CD4-positive, alpha-beta T cell treated with Interleukin-6 at 100 ng/mL for 8 hours (primary cell): ENCODE measurements at places on chromosomes 13 and 19.

DNA sequence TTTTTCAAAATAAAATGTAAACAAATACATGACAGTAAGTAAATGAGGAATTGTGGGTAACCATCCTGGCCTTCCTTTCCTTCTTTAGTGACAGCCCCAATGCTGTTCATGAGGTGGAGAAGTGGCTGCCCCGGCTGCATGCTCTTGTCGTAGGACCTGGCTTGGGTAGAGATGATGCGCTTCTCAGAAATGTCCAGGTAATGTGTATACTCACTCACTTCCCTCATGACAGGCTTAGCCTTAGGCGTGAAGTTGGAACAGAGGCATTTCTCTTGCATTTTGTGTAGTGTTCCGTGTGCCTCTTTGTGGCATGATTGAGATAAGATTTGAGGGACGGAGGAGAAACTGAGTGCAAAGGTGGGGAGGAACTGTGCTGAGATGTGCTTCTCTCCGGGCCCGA lies 12.0 kb downstream of the NAXD start:
- no peak for DNase-seq

DNA sequence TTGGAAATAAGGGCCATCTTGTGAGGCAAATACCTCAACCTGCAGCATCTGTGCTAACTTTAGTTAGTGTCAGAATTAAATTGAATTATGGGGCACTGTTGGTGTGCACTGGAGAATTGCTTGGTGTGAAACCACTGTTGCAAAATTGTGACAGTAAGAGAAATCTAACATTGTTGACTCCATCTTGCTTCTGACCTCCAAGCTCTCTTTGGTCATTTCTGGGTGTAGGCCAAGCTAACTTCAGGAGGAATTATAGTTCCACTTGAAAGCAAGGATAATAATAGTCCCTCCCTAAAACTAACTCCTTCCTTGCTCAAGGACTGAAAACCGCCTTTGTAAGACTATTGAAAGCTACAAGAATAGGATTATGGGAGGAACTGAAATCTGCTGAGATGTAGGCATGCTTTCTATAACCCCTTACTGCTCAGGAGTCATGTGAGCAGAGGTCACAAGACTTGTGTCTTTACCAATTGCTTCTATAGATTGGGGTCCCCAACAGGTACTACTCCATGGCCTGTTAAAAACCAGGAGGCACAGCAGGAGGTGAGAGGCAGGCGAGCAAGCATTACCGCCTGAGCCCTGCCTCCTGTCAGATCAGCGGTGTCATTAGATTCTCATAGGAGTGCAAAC lies 24.9 kb upstream of the GAS6 start:
- DNase-seq, result no peak

- no peak for DNase-seq
These were observed 10.4 kb downstream of the PNPLA6 start for GRCh38 chr19:7545904-7546303.

DNA sequence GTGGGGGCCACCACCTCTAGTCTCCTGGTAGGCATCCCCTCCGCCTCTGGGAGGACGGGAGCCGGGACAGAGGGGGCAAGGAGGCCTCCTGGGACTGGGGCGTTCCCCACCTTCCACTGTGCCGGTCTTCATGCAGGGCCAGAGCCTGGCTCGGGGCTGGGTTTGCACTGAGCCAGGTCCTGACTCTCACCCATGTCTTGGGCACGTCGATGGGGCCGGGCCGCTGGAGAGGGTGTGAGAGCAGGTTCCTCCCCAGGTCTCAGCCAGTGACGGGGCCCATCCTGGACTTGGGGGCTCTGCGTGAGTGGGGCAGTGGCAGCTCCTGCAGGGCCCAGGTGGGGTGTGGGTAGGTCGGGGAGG lies 26.6 kb downstream of the ATP11A start:
- DNase-seq, result no peak

GRCh38 chr19:1590641-1591397 lies 1.8 kb downstream of the MBD3 start:
- DNase-seq, result no peak

GRCh38 chr13:94607939-94608338 lies 6.3 kb downstream of the GPR180 start:
- no peak for DNase-seq

DNA sequence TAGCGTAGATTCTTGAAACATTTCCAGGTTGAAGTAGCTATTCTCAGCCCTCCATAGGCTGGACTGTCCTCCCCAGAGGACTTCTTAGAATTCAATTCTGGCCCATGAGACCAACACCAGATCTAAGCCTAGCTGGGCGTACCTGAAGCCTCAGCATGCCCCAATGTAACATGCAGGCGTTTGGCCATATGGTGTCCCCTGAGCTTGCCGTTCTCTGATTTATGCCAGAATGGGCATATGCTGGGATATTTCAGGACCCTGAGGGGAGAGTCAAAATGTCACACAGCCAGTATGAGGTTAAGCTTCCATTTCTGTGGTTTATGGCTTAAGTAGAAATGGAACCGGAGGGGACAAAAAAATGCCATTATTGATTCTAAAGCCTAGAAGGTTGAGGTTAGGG lies 317.7 kb upstream of the OBI1 start:
- no peak for DNase-seq

DNA sequence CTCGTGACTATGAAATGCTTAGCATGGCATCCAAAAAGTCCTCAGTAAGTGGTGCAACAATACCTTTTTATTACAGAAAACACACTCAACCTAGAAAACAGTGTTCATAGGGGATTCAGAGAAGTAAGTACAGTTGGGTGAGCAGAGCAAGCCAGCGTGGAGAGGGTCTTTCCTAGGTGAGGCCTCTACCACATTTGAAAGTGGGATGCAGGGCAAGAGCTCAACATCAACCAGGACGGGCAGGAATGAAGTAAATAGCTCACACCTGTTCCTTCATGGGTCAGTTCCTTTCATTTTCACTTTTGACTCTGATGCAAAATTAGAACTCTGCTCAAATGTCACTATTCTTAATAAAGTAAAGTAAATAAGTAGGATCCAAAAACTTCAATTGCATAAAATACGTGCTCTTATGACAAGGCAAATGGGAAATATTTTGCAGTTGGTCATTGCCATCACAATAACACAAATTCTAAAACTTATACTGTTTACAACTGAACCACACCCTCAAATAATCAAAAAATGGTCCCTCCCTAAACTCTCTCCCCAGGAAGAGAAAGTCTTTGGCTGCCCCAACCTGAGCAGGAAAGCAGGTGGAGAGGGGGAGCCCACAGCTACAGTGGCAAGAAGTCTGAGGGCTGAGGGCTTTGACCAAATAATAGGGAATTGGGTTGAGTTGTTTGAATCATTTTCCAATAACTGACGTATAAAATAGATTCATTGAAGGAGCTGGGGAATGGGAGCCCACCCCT lies 20.2 kb downstream of the CHAMP1 start:
- no peak for DNase-seq

DNA sequence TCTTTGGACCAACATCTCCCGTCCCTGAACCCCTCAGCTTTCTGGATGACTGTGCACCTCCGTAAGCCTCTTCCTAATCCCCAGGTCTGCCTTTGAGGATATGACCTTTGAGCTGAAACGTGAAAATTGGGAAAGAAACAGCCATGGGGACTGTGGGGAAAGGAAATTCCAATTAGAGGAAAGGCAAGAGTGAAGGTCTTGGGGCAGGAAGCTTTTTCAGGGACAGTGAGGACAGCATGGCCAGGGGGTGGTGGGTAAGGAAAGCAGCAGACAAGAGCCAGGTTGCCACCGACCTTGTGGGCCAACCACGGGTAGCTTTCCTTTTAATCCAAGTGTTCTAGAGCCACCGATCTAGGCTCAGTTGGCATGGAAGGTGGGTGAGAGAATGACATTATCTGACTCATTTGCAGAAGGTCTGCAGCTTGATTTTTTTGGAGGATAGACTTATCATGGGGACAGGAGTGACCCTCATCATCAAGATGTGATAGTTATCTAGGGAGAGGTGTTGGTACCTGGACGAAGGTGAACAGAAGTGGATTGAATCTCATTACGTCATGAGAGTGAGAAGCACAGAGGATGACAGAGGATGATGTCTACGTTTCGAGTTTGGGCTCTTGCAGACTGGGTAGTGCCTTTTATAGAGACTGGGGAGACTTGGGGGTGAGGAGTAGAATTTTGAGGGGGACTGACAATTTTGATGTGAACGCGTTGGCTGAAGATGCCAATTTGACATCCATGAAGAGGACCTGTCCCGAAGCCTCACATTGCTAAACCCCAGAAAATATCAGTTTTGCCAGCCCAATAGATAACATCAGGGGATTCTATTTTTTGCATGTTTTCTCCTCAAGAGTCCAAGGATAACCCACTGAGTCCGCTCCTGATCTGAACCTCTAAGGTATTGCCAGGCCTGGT lies 136.7 kb upstream of the PEG3 start:
- no peak for DNase-seq

GRCh38 chr13:46303742-46304385 lies 83.2 kb downstream of the RUBCNL start:
- no peak for DNase-seq

DNA sequence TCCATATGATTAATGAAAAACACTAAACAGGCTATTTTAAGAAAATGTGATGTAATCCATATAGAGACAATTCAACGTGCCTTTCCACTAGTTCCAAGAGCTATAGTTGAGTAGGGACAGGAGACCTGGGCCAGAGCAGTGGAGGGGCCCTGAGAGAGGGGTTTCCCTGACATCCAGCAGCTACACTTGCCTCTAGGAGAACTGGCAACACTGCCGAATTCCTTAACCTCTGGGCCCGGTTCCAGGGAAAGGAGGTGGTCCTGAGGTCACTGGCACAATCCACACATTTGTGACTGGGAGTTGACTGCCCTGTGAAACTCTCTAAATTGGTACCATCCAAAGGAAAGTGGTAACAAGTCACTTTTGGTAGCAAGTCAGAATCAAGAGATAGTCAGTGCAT lies 264.4 kb downstream of the DCLK1 start:
- DNase-seq, result no peak

DNA sequence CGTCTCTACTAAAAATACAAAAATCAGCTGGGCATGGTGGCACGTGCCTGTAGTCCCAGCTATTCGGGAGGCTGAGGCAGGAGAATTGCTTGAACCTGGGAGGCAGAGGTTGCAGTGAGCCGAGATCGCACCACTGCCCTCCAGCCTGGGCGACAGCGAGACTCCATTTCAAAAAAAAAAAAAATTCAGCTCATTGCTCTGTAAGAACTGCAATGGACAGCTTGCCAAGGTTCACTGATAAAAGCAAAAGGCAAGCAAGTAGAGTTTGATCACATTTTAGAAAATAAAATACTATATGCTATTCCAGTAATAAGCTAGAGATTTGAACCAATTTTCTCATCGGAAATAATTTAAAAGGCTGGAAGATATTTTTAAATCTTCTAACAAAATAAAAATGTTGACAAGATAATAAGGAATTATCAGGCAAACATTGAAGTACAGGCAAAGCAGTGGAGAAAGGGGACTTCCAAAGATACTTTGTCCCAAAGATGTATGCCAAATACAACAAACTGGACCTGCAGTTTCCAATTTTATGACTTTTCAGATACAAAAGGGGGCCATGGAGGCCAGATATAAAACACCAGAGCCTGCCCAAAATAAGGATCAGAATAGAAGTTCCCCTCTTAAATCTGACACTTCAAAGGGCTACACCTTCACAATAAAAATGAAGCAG lies 29.6 kb downstream of the SLC6A16 start:
- DNase-seq, result no peak

DNA sequence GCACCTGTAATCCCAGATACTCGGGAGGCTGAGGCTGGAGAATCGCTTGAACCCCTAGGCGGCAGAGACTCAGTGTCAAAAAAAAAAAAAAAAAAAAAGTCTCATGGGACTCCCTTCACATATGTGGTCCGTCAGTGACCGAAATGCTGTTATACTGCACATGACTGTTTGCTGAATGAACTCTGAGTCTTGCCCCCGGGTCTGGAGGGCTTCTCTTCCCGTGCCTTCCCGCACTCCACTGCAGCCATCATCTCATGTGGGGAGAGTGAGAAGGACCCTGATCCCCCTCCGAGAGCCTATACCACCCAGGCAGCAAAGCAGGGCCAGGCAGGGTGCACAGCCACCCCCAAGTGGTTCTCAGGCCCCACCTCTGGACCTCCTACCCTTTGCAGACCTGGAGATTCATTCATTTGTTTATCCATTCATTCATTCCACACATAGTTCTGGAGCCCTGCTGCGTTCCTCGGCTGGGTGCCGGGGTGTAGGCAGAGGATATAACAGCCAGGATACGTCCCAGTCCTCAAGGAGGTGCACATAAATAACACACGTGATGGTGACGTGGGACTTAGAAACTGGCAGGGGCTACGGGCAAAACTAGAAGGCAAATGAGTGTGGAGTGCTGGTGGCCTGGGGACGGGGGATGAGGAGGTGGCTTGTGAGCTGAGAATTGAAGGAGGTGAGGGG lies 14.2 kb downstream of the NDUFA11 start:
- DNase-seq, result no peak

GRCh38 chr19:15010501-15011300 lies 31.0 kb upstream of the SLC1A6 start:
- no peak for DNase-seq

DNA sequence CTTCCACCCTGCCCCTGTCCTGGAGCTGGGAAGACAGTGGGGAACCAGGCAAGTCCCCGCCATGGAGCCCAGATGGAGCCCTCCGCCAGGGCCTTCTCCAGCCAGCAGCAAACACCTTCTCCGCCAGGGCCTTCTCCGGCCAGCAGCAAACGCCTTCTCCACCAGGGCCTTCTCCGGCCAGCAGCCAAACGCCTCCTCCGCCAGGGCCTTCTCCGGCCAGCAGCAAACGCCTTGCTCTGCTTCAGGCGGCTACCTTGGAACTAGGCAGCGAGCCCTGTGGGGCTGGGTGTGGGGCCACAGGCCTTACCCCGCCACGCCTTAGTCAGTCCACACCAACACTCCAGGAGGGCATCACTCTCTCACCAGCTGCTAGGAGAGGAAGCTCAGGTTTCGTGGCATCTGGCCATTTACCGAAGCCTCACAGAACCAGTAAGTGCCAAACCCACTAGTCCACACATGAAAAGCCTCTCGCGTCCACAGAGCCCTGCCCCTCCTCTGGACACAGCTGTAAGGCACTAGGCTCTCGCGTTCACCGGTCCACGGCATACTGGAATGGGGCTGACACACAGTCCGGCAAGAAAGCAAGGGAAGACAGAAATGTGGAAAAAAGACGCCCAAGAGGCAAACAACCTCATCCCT lies 41.0 kb downstream of the MLLT1 start:
- DNase-seq, result no peak

GRCh38 chr19:4456843-4457653 lies 546 bp downstream of the UBXN6 start:
- DNase-seq, result peak; percentile 31

GRCh38 chr13:60441761-60442160 lies 44.7 kb downstream of the TDRD3 start:
- DNase-seq, result no peak

GRCh38 chr19:45745606-45746005 lies 12.4 kb downstream of the MEIOSIN start:
- DNase-seq, result no peak

- no peak for DNase-seq
These were observed 71.7 kb downstream of the POSTN start for GRCh38 chr13:37526710-37527473.

- no peak for DNase-seq
These were observed 77.7 kb downstream of the LRRC63 start for GRCh38 chr13:46289260-46289955.

GRCh38 chr13:20297181-20297580 lies 65.1 kb upstream of the GJB6 start:
- DNase-seq, result no peak

- no peak for DNase-seq
These were observed 15.5 kb upstream of the KIR3DL3 start for GRCh38 chr19:54708781-54709180.
